CD14-positive monocyte (primary cell): ENCODE measurements at places on chromosomes 16 and 17.

GRCh38 chr16:61263400-61263799, 772.8 kb downstream of the CDH8 start:
- no peak for DNase-seq

GRCh38 chr16:80147026-80147655, 393.7 kb upstream of the DYNLRB2 start:
- no peak for DNase-seq

DNA sequence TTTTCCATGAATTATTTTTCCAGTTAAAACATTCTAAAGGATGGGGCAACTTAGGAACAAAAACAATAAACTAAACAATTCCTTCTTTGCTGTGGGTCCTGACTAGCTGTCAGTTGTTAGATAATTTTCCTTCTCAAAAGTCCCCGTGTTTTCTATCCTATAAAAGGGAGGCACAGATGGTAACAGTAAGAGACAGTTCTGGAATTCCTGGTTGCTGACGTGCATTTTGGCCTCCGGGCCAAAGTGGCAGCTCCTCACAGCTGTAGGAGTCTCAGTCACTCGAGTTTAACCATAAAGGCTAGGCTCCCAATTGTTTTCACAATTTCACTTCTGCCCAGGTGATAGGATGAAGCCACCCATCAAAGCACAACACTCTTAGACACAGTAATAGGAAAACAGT, 77.0 kb upstream of the ZNF423 start:
- DNase-seq, result no peak

DNA sequence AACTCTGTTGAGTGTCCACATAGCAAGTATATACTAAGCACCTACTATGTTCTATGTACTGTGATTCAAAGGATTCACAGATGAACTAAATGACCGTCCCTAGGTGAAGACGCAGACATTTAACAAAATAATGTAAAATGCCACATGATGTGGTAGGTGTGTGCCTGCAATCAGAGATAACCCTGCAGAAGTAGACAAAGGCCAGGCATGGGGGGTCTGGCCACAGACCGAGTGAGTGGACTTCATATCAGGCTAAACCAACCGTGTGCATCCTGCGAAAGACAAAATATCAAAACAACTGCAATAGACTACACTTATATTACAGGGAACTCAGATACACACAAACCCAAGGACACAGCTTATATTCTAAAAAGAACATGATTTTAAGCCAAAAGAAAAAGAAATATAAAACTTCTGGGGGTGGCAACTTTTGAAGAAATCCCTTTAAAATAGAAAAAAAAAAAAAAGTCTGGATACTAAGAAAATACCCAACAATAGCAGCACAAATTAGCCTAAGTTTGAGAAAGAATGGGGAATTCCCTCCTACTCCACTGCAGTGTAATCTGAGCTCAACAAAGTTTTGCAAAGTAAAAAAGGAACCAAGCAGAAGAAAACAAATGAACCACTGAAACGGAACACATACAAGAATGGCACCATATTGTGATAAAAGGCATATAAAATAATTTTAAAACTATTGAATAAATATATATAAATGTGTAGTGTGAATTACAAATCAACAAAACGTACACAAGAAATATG, 12.3 kb downstream of the HSDL1 start:
- DNase-seq, result no peak

DNA sequence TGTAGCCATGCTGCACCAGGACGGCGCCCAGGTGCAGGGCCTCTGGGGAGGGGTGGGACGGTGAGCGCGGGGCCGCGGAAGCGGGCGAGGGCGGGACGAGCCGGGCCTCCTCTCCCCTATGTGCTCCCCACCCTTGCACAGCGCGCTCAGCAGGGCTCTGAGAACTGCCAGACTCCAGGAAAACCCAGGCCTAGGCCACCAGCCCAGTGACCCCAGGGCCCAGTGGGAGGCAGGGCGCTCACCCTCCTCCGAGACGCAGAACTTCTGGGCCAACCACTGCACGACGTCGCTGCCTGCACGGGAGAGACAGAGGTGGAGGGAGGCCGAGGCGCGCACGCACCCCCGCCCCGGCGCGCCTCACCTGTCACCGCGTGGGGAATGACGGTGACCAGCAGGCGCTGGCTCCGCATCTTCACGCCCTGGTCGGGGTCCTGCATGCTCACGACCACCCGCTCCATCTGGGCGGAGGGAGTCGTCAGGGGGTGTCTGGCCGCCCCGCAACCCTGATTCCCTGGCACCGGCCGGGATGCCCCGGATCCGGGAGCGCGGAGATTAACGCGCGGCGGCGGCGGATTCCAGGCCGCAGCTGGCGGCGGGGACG, 603 bp downstream of the RGS11 start:
- no peak for DNase-seq

GRCh38 chr17:50923611-50924010, 57.5 kb upstream of the TOB1 start:
- DNase-seq, result no peak

GRCh38 chr17:67818110-67819002, 6.9 kb upstream of the BPTF start:
- DNase-seq, result no peak

GRCh38 chr16:30561089-30561816, 3.1 kb upstream of the ZNF764 start:
- DNase-seq, result peak; percentile 40

GRCh38 chr17:50691550-50692447, 15.9 kb downstream of the ANKRD40 start:
- DNase-seq, result no peak

GRCh38 chr17:42548070-42548837, 4.5 kb upstream of the HSD17B1 start:
- no peak for DNase-seq

GRCh38 chr17:47225436-47225858, 16.3 kb downstream of the MYL4 start:
- peak; percentile 50 for DNase-seq

- DNase-seq, result no peak
These were observed 2.0 kb upstream of the CTRB2 start for GRCh38 chr16:75208861-75209505.

GRCh38 chr17:29930409-29931010, 482 bp upstream of the SSH2 start:
- DNase-seq, result peak; percentile 21

- DNase-seq, result peak; percentile 46
These were observed 1.5 kb downstream of the FGF11 start for GRCh38 chr17:7440834-7441195.

DNA sequence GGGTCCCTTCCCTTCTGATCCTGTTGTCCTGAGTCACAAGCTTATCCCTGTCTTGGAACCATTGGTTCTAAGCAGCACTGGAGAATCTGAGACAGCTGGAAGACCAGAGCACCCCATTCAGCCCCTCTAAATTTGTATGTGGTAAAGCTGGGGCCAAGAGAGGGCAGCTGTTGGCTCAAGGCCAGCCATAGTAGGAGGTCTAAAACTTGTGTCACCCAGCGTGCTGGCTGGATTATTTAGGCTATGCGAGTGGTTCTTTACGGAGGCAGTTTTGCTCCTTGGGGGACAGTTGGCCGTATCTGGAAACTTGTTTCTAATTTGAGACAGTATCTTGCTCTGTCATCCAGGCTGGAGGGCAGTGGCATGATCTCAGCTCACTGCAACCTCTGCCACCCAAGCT, 69.6 kb upstream of the GSE1 start:
- no peak for DNase-seq

GRCh38 chr16:19215705-19216104, 47.7 kb downstream of the SYT17 start:
- no peak for DNase-seq

GRCh38 chr17:12722282-12722681, 56.6 kb downstream of the MYOCD start:
- DNase-seq, result no peak

DNA sequence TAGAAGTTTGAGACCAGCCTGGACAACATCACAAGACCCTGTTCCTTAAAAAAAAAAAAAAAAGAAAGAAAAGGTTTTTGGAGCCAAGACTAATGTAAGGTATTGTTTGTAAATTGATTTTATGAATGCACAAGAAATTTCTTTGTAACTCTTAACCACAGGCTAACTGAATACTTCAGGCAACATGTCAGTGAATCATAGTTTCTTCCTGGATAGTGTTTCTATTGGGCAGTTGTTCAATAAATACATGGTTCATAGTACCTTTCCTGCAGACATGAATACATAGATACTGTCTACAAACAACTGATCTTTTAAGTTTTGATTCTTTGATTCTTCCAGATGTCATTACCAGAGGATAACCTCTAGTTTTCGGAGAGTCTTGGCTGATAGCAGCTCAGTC, 11.6 kb downstream of the DDX42 start:
- DNase-seq, result no peak

DNA sequence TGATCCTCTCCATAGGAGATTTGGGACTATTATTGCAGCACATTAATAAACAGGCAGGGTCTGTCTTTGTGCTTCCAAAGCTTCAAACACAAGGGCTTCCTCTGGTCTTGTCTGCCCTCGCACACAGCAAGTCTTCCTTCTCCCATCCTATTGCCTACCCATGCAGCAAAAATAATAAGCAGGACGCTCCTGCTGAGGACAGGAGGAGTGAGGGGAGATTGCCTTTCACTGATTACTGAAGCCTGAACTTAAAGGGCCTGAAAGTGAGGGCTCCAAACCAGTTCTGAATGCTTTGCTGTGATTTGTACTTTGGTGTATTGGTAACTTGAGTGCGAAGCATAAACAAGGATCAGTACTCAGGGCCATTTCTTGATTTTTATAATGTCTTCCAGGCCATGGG, 197.6 kb upstream of the XYLT1 start:
- DNase-seq, result no peak

DNA sequence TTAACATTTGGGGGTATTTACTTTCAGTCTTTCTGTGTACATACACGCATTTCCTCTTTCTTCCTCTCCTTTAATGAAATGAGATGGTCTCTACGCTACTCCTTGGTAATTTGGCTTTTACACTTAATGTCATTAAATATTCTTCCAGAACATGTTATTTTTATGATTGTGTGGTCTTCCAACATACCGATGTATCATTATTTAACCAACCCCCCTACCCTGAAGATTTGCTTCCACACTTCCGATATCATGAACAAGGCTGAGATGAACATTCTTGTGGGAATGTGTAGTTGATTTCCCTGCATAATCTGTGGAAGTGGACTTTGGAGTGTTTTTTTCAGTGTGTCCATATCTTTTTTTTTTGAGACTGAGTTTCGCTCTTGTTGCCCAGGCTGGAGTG, 2.3 kb upstream of the PGS1 start:
- DNase-seq, result no peak

- DNase-seq, result no peak
These were observed 19.9 kb downstream of the MYH13 start for GRCh38 chr17:10352893-10353292.

GRCh38 chr16:83592778-83593177, 215.0 kb upstream of the HSBP1 start:
- no peak for DNase-seq

- no peak for DNase-seq
These were observed 24.0 kb downstream of the PCTP start for GRCh38 chr17:55774846-55775271.

DNA sequence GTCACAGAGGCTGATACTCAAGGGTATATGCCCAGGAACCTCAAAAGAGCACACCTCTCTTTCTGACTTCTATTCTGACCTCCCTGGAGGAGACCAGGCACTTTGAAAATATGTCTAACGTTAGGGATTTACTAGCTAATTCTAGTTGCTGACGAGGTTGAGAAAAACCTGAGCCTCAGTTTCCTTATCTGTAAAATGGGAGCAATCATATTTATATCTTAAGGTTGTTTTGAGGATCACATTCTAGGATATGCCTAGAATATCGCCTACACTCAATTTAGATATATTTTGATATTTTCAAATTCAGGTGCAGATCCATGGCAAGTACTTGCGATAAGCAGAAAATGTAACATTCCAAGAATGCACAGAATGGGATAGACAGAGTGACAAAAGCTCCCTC, 425.8 kb downstream of the GRIN2A start:
- no peak for DNase-seq

DNA sequence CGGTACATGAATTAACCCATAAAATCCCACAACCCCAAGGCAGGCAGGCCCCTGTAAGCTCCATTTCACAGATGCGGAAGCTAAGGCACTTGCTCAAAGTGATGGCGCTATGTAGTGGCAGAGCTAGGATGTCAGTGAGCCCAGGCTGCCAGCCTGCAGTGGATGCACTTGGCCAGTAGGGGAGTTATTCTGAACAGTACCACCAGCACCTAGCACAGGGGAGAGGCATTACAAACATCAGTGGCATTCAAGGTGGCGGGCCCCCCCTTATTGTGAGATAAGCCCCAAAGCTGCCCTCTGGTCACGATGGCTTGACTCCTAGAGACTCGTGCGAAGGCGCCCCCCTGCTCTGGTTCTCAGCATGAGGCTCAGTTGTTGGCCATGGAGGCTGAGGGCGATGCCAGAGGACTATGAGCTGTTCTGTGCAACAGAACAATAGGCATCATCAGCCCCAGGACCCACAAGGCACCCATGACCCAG, 33.8 kb downstream of the GTF3C1 start:
- DNase-seq, result no peak

GRCh38 chr17:78884148-78884825, 18.7 kb downstream of the CEP295NL start:
- no peak for DNase-seq

DNA sequence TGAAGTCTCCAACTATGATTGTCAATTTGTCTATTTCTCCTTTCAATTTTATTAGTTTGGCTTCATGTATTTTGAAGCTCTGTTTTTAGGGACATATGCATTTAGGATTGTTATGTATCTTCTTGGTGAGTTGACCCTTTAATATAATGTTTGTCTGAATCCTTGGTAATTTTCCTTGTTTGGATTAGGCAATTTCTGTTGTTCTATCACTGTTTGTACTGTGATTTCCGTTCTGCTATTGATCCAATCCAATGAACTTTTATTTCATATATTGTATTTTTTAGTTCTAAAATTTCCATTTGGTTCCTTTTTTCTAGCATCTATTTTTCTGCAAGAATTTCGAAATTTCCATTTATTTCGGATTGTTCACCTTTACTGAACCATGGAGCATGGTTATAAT, 31.0 kb downstream of the RAB11FIP4 start:
- no peak for DNase-seq

GRCh38 chr17:77840513-77841165, 117.9 kb upstream of the TNRC6C start:
- DNase-seq, result no peak

DNA sequence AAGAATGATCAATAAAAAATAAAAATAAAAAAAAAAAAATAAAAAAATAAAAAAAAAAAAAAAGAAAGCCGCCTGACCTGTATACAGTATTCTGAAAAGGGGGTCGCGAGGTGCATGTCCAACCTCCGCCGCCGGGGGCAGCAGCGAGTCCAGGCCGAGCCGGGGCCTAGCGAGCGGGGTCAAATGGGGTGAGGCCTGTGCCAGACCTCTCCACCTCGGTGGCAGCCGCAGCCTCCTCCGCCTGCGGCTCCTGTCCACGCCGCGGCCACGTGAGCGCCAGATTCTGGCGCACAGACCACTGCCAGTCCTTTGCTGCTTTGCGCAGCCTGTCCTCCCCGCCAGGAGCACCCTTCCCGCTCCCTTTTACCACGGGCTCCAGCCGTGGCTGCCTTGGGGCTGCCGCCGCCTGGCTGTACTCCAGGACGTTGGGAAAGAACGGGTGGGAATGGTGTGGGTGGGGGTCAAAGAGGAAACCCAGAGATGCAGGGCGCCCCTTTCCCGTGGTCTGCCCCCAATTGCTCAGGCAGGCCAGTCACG, 2.4 kb upstream of the BCKDK start:
- DNase-seq, result peak; percentile 87
